ENCODE measurements at places on chromosomes 2 and 18. TPM values are rescaled to one million over a fixed set of nuclear protein-coding genes. Genes with fewer than 3 reads are reported as not detected.

Gene MAB21L4
- not detected for total RNA-seq

Gene TRIM54
- 0.49 TPM for total RNA-seq

Gene GATA6
- total RNA-seq, result 3.8 TPM

Gene ITPRIPL1
- total RNA-seq, result 3.2 TPM

Gene MATN3
- total RNA-seq, result 4.0 TPM

Gene TEX44
- total RNA-seq, result not detected

Gene ASB18
- total RNA-seq, result not detected

Gene STPG4
- total RNA-seq, result 0.33 TPM

Gene CGREF1
- 1.5 TPM for total RNA-seq

Gene ITGA6
- 248 TPM for total RNA-seq

Gene GRB14
- total RNA-seq, result 2.6 TPM

Gene DYNC2LI1
- 7.4 TPM for total RNA-seq

Gene RSAD2
- 15.7 TPM for total RNA-seq

Gene CTIF
- 28.3 TPM for total RNA-seq

Gene GALR1
- not detected for total RNA-seq

Gene LRATD1
- 3.8 TPM for total RNA-seq

Gene PLEKHH2
- total RNA-seq, result 0.13 TPM

Gene LOXL3
- 0.94 TPM for total RNA-seq

Gene CHRND
- not detected for total RNA-seq

Gene ATP6V1B1
- not detected for total RNA-seq

Gene AGAP1
- 8.8 TPM for total RNA-seq

Measured in mammary microvascular endothelial cell (primary cell).